ENCODE measurements at places on chromosomes 3 and 15.

GRCh38 chr15:89760303-89761008 lies 9.4 kb upstream of the MESP1 start:
- DNase-seq: no peak

DNA sequence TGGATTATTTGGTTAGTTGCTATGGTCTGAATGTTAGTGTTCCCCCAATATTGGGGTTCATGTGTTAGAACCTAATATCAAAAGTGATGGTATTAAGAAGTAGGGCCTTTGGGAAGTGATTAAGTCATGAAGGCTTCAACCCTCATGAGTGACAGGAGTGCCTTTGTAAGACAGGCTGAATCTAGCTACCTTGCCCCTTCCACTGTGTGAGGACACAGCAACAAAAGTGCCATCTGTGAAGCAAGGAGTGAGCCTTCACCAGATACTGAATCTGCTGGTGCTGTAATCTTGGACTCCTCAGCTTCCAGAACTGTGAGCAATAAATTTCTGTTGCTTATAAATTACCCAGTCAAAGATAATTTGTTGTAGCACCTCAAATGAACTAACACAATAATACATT lies 22.6 kb upstream of the SATB1 start:
- DNase-seq: no peak

- DNase-seq: no peak
Measured at GRCh38 chr3:195102609-195103467, 168.1 kb downstream of the XXYLT1 start.

DNA sequence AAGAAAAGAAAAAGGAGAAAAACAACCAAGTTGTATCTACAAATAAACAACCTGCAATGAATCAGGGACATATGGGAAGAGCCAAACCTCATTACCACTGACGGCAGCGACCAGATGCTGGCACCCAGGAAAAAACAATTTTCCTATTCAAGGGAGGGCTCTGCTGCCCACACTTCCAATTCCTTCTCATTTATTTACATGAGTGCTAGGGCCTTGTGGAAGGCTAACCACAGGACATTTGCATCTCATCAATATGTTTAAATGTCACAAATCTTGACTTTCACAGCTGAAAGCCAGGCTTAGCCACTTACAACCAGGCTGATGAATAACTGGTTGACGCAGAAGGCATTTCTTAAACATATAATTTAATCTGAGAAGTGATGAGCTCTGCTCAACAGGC lies 36.0 kb downstream of the RFTN1 start:
- no peak for DNase-seq

- DNase-seq: no peak
Measured at GRCh38 chr3:70726961-70727360, 414.5 kb upstream of the MDFIC2 start.

Data from NCI-H1105 (cell line).